Activated CD4-positive, alpha-beta memory T cell treated with anti-CD3 and anti-CD28 coated beads, Interleukin-2, amount 10 ng/mL, durations not matched to agents 7 days and 5 days (primary cell): ENCODE measurements at places on chromosomes 2 and 18. TPM values are rescaled to one million over a fixed set of nuclear protein-coding genes. Genes with fewer than 3 reads are reported as not detected.

- H3K27me3 ChIP-seq: no peaks in the 10 kb centered on the region
- H3K4me1 ChIP-seq: peaks cover 10% of the 10 kb centered on the region
- no peak for DNase-seq
These were observed 39.3 kb upstream of the NFATC1 start for GRCh38 chr18:79356435-79356834.

DNA sequence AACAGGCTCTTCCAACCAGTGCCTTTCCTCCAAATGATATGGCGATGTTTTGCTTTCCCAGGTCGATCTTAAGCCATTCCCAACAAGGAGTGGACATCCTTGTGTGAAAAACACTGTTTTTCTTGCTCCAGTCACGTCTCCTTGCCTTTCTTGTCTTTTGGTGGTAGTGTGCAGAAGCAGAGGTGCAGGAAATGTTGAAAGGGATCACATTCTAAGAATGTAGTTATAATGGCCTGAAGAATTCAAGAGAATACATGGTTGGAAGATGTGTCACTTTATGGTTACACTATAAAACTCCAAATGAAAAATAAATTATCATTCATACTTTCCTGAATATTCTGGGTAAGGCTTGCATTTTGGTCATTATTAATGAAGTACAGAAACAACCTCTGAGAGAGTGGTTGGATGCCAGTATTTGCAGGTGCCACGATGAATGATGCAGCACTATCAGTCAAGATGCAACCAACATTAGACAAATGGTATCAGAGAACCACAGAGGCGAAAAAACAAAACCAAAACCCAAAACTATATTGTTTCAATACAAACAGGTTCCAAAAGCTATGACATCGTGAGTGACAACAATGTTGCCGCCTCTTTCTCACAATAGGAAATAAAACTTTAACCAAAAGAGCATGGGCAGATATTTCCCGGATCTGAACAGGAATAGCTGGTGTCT, 27.5 kb upstream of the POLE4 start:
- peaks cover 7% of the 10 kb centered on the region for H3K4me1 ChIP-seq
- no peak overlapping the region for H3K27ac ChIP-seq
- no peak for DNase-seq
- peaks cover 5% of the 10 kb centered on the region for H3K27me3 ChIP-seq

DNA sequence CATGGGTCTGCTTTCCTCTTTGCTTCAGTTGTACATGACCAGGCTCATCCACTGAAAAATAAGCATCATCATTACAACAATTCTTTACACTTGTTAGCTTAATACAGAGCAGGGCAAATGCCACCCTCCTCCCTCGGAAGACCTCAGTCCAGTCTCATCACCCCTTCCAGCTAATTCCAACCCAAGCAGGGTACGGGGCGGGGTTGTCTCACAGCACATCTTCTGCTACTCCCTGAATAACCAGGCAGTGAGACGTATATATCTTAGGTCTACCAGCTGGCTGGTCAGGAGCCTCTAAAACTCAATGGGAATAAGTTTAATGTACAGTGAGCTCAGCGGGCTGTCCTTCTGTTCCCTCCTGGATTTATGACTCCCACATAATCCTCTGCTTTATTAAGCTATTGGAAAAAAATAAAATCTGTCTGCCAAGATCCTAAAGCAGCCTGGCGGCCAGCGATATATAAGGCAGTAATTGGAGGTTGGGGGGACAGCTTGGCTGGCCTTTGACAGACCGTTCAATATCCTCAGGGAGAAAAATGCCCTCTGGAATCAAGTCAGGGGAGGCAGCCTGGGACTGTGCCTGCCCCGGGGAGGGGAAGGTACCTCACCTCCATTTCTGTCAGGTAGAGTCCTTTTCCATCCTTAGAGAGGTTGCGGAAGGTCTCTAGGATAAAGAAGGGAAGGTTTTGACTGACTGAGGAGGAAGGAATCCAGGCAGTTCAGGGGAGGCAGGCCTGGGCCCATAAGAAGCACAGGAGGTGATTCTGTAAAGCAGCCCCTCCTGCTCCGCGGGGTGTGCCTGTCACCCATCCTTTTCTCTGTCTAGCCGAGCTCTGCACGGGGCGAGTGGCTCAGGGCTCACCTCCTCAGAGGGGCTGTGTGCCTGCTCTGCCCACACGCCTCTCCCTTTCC, 76.3 kb downstream of the CAPN13 start:
- H3K4me3 ChIP-seq: no peak overlapping the region
- peaks cover 10% of the 10 kb centered on the region for H3K27me3 ChIP-seq
- no peaks in the 10 kb centered on the region for H3K4me1 ChIP-seq
- no peak overlapping the region for H3K27ac ChIP-seq

- no peaks in the 10 kb centered on the region for H3K4me1 ChIP-seq
- DNase-seq: no peak
- H3K27ac ChIP-seq: no peak overlapping the region
- H3K27me3 ChIP-seq: peaks cover 3% of the 10 kb centered on the region
- H3K4me3 ChIP-seq: no peak overlapping the region
These were observed 32.7 kb upstream of the CCDC68 start for GRCh38 chr18:54991981-54992380.

DNA sequence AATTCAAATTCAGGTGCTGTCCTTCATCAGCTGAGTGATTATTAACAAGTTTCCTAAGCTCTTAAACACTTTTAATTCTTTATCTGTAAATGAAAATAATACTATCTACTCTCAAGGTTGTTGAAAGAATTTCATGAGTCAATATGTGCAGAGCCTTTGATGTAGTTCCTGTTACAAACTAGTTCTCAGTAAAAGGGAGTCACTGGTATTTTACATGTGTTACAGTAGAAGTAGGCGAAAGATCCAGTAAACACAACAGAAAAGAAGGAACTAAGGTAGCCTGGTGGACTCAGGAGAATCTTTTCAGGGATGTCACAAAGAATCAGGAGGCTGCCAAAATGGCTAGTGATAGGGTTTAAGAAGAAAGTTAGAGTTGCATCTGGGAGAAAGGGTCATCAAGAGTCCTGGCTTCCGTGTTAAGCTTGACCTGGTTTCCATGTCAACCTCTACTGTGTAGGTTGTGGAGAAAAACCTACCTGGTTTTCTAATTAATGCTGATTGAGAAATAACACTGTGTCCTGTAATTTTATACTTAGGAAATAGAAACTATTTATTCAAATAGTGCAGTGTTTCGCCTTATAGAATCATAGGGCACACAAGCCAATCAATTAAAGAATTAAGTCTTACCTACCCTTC, 58.3 kb upstream of the TRIB2 start:
- H3K27ac ChIP-seq: no peak overlapping the region
- no peak for DNase-seq
- no peaks in the 10 kb centered on the region for H3K27me3 ChIP-seq
- H3K4me3 ChIP-seq: no peak overlapping the region

DNA sequence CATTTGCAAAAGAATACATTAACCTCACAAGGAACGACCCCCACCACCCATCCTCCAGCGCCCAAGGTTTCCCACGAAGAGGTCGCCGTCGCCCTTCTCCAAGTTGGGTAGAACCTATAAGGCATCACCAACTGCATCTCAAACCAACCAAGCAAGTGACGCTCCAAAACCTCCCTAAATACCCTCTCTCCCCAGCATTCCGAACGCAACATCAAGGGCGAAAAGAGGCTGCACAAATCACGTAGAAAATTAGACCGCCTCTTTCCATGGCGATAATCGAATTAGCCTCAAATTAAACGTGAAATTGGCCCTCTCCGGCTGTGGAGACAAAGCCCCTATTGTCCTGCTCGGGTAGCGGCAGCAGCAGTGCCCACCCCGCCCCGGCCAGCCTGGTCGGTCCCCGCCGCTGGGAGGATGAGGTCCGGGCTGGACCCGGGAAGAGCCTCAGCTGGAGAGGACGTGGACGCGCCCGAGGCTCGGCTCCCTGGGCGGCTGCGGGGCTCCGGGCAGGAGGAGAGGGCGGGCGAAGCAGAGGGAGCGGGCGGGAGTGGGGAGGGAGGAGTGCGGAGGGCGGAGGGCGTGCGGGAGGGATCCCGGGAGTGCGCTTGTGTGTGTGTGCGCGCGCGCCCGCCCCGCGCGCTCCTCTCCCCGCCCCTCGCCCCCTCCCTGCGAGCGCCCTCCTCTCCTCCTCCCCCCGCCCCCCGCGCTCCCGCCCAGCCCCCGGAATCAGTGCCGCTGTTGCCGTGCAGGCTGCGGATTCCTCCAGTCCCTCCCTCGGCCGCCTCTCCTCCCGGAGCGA, at the start of gene SPTBN1:
Gene SPTBN1, plus strand, starts transcription at position 765 of the 799 bp plus-strand sequence. CDS start 70,092 bp downstream, outside the sequence.
- H3K27ac ChIP-seq: no peak within 1 kb of the TSS
- H3K4me1 ChIP-seq: peaks cover 16% of the 10 kb centered on the region
- peaks cover 48% of the 10 kb centered on the region for H3K27me3 ChIP-seq
- no peak for DNase-seq
- peak within 1 kb of the TSS; percentile 77 for H3K4me3 ChIP-seq

DNA sequence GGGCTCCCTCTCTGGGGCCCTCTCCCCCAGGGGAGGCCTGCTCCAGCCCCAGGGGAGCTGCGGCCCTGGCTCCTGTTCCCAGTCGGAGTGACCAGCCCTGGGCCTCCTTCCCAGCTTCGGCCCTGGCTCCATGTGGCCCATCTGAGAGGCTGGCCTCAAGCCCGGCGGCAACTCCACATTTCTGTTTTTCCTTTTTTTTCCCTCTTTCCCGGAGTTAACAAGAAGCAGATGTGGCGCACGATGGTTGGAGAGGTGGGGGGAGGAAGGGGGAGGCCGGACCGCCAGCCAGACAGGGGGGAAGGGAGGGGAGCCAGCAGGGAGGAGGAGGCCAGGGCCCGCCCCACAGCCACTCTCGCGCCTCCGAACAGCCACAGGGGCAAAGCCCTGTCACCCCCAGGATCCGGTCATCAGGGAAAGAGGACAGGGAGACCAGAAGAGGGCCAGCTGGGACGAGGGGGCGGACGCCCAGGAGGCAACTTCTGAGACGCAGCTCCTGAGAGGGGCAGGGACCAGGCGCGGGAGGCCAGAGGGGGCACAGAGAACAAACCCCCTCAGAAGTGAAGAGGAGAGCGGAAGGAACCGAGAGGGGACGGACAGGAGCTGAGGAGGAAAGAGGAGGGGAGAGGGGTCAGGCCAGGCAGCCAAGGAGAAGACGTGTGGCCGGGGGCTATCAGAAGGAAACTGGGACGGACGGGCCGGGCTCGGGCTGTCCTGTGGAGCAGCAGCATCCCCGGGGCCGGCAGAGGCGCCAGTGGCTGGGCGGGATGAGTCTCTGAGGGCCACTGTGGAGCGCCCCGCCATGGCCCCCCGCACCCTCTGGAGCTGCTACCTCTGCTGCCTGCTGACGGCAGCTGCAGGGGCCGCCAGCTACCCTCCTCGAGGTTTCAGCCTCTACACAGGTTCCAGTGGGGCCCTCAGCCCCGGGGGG, at the start of gene EMILIN1:
Gene EMILIN1, plus strand, starts transcription at position 349 of the 928 bp plus-strand sequence. Its CDS starts 451 bp downstream, at position 800.
- DNase-seq: no peak
- no peaks in the 10 kb centered on the region for H3K36me3 ChIP-seq
- no peak within 1 kb of the TSS for H3K4me3 ChIP-seq
- H3K27me3 ChIP-seq: peaks cover 2% of the 10 kb centered on the region

DNA sequence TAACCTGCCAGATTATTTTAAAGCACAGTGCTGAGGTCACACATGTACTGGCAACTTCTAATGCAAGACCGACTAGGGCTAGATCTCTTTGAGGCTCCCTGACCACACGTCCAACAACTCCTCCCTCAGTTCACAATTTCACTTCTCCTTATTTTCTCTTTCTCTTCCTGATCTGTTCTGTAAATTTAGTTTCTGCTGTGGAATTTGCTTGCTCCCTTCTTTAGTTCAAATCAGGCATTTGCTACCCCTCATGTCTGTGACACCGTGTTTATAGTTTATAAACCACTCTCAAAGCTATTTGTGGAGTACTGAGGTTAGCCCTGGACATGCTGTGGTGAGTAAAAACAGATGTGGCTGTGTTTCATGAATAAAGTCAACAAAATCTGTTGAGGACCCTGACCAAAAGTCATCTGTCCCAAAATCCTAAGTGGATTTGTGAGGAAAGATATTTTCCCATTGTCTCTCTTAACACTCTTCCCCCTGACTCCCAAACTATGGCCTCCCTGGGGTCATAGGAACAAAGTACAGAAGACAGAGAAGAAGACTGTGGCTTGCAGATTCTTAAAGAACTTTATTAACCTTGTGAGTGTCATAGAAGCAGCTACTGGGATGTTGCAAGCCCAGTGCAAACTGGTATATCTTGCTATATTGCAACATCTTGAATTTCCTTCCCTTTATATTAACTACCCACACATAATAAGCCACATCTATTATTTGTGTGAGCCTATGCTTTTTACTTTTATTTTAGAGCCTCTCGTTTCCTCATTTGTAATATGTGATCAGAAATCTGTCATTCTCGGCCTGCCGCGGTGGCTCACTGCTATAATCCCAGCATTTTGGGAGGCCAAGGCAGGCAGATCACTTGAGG, 3.5 kb upstream of the NAGK start:
- no peak overlapping the region for H3K4me3 ChIP-seq
- H3K36me3 ChIP-seq: peaks cover 7% of the 10 kb centered on the region
- H3K27ac ChIP-seq: no peak overlapping the region

- H3K4me1 ChIP-seq: peaks cover 7% of the 10 kb centered on the region
- no peaks in the 10 kb centered on the region for H3K36me3 ChIP-seq
- H3K27ac ChIP-seq: no peak overlapping the region
- no peak for DNase-seq
- H3K4me3 ChIP-seq: no peak overlapping the region
These were observed 139.3 kb downstream of the KLHL29 start for GRCh38 chr2:23524261-23524706.

DNA sequence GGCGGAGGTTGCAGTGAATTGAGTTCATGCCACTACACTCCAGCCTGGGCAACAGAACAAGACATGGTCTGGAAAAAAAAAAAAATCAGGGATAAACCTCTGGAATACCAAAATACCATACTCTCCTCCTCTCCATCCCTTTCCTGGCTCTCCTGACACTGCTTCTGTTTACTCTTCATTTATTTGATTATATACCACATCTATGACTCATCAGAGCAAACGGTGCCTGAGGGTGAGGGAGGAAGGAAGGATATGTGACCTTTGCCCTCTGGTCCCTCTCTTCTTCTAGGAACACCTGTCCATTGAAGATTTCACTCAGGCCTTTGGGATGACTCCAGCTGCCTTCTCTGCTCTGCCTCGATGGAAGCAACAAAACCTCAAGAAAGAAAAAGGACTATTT, 30.0 kb downstream of the VIL1 start:
- H3K4me3 ChIP-seq: no peak overlapping the region
- no peaks in the 10 kb centered on the region for H3K27me3 ChIP-seq
- H3K27ac ChIP-seq: no peak overlapping the region
- no peak for DNase-seq

DNA sequence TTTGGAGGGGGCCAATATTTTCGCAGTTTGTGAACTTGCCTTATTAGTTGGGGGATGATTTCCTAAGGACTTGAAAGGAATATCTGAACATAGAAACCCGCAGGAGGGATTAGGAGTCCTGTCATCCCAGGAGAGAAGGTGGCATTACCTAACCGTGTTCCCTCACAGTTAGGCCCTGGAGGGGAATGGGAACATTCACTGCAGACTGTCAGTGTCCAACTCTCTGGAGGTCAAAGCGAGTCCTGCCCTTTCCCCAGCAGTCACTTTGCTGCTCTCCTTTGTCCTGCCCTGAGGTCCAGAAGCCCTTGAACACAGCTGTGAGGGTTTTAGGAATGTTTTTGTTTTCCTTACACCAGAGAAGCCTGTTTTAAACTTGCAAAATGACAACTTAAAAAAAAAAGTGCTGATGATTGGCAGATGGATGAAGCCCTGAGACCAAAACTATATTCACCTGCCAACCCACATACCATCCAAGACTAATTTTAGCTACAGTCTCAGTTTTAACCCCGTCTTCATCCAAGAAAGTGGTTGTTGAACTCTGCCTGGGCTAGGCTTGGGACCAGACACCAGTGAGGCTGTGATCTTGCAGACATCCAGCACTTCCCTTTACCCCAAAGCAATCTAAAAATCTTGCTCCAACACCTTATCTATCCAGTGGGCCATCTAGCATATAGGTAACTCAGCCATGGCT, 90.5 kb upstream of the MEX3C start:
- H3K27ac ChIP-seq: no peak overlapping the region
- peaks cover 8% of the 10 kb centered on the region for H3K27me3 ChIP-seq
- no peak for DNase-seq

SP9 gene
- total RNA-seq: not detected

SPATS2L gene
- 79.0 TPM for total RNA-seq

FOSL2 gene
- 96.4 TPM for total RNA-seq

TDRD15 gene
- total RNA-seq: 0.05 TPM
